ENCODE measurements at places on chromosomes 7 and 10. TPM values are rescaled to one million over a fixed set of nuclear protein-coding genes. Genes with fewer than 3 reads are reported as not detected.

Gene AOAH
- total RNA-seq: 1.7 TPM

Gene VIPR2
- 0.04 TPM for total RNA-seq

Gene CYP26C1
- total RNA-seq: not detected

Gene UTF1
- total RNA-seq: not detected

Gene PRKCQ
- total RNA-seq: 0.64 TPM

Gene CPEB3
- 5.1 TPM for total RNA-seq

Gene NEUROG3
- total RNA-seq: not detected

Gene CAMK1D
- 10.7 TPM for total RNA-seq

Gene RPP38
- total RNA-seq: 14.8 TPM

Gene IKZF5
- total RNA-seq: 7.7 TPM

Gene CYP3A7
- not detected for total RNA-seq

Gene EXOSC1
- total RNA-seq: 30.8 TPM

Gene UCN3
- total RNA-seq: not detected

Gene ANKRD30A
- not detected for total RNA-seq

Gene CHST15
- total RNA-seq: 6.1 TPM

Gene LDB1
- total RNA-seq: 28.9 TPM

Gene NHLRC2
- 18.7 TPM for total RNA-seq

Gene GALNT17
- total RNA-seq: 0.36 TPM

Gene GATAD1
- total RNA-seq: 13.1 TPM

Gene PLCE1
- total RNA-seq: 0.56 TPM

Gene AKR1C1
- 54.2 TPM for total RNA-seq

Gene AGBL3
- total RNA-seq: 0.84 TPM

Gene METTL27
- total RNA-seq: 1.9 TPM

Gene MYL7
- total RNA-seq: not detected

Gene CPA1
- not detected for total RNA-seq

Gene HKDC1
- 0.04 TPM for total RNA-seq

Gene DNMBP
- 12.4 TPM for total RNA-seq

Gene DRGX
- not detected for total RNA-seq

Gene CDC123
- 65.0 TPM for total RNA-seq

Gene AKR1C4
- not detected for total RNA-seq

Gene MSMB
- 0.64 TPM for total RNA-seq

Gene VSTM2A
- total RNA-seq: not detected

Gene GGCT
- total RNA-seq: 56.6 TPM

Gene AZGP1
- 10.8 TPM for total RNA-seq

Gene HOXA5
- 5.6 TPM for total RNA-seq

Gene PKD2L1
- total RNA-seq: not detected

Gene WNT2
- total RNA-seq: not detected

Gene ANK3
- total RNA-seq: 39.1 TPM

Gene MYL10
- total RNA-seq: not detected

Gene ADAP1
- total RNA-seq: 5.7 TPM

Gene NCF1
- total RNA-seq: 2.7 TPM

Gene TMEM26
- 0.24 TPM for total RNA-seq

Gene GPNMB
- total RNA-seq: 125 TPM

Gene CCL24
- total RNA-seq: 0.56 TPM

Gene SKIDA1
- total RNA-seq: 0.44 TPM

Gene AFAP1L2
- 22.8 TPM for total RNA-seq

Gene PCLO
- 4.4 TPM for total RNA-seq

Gene GJC3
- total RNA-seq: 0.20 TPM

Gene SCRN1
- total RNA-seq: 20.3 TPM

Gene HOXA2
- 1.1 TPM for total RNA-seq

Gene CPN1
- not detected for total RNA-seq

Gene SUN3
- not detected for total RNA-seq

Gene CHRM2
- not detected for total RNA-seq

Gene NXPH1
- not detected for total RNA-seq

All from esophagus mucosa (tissue), 1 donor.